ENCODE measurements at places on chromosomes 13 and 19.

GRCh38 chr13:53513226-53513625 is 484.6 kb downstream of the OLFM4 start:
- DNase-seq: no peak

- peak; percentile 25 for DNase-seq
These were observed 143.4 kb downstream of the CYSLTR2 start for GRCh38 chr13:48797127-48797526.

DNA sequence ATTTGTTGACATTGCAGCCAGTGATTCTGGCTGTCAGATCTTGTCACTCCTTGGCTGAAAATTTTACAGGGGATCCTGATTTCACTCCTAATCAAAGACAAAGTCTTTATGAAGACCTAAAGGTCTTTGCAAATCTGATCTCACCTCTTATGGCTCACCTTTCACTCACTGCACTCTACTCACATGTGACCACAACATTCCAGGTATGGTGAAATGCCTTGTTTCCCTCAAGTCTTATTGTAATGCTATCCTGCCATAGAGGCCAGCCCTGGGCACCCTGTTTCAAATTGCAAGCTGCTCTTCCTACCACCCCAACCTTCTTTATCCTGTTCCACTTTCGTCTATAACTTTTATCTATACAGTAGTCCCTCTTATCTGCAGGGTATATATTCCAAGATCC is 200.1 kb downstream of the NDFIP2 start:
- no peak for DNase-seq

- DNase-seq: no peak
These were observed 752.3 kb downstream of the PCDH9 start for GRCh38 chr13:66477816-66478215.

DNA sequence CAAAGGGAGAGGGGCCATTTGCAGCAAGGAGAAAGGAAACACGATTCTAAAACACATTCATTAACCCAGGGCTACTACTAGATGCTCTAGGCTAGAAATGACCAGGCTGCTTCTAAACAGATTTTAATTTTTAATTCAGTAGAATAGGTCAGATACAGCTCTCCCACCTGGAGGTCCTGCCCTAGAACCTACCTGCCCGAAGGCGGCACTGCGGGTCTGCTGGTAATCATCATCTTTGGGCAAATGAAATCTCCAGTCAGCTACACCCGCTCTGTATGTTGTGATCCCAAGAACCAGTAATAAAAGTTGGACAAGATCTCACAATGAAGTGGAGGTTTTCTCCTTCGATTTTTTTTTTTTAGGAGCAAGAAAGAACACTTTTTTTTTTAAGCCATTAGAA is 345.3 kb downstream of the ENOX1 start:
- peak; percentile 8 for DNase-seq

All from NCI-H82 (cell line).